ENCODE measurements at places on chromosomes 16 and 17.

DNA sequence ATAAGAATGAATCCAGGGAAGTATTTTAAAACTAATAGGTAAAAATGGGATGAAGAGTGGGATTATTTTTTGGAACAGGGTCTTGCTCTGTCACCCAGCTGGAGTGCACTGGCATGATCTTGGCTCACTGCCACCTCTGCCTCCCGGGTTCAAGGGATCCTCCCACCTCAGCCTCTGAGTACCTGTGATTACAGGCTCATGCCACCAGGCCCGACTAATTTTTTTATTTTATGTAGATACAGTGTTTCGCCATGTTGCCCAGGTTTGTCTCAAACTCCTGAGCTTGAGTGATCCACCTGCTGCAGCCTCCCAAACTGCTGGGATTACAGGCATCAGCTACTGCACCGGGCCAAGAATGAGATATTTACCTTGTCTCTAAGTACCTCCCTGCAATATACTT lies 22.1 kb downstream of the NSMCE1 start:
- DNase-seq = no peak

GRCh38 chr17:10741416-10742135 lies 11.8 kb upstream of the TMEM220 start:
- DNase-seq = no peak

- peak; percentile 94 for DNase-seq
Observed at GRCh38 chr17:40362696-40363110, 1.8 kb downstream of the GJD3 start.

- no peak for DNase-seq
Observed at GRCh38 chr16:76883076-76883475, 307.9 kb upstream of the MON1B start.

GRCh38 chr17:40433551-40434415 lies 9.5 kb upstream of the IGFBP4 start:
- DNase-seq = no peak

- DNase-seq = no peak
Observed at GRCh38 chr17:37327341-37328090, 48.3 kb upstream of the C17orf78 start.

DNA sequence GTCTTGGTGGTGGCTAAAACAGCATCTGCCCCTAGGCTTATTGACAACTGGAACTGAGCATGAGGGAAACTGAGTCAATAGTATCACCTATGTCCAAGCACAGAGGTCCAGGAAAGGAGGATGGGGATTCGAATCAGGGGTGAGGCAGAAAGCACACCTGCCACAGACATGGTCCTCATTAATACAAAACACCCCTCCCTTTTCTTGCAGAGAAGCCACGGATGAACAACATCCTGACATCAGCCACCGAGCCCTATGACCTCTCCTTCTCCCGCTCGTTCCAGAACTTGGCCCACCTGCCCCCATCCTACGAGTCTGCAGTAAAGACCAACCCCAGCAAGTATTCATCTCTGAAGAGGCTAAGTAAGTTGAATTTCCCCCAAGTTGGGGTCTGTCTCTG lies 42.7 kb upstream of the DNAH9 start:
- DNase-seq = no peak

- DNase-seq = no peak
Observed at GRCh38 chr16:84677849-84678248, 22.0 kb upstream of the USP10 start.

DNA sequence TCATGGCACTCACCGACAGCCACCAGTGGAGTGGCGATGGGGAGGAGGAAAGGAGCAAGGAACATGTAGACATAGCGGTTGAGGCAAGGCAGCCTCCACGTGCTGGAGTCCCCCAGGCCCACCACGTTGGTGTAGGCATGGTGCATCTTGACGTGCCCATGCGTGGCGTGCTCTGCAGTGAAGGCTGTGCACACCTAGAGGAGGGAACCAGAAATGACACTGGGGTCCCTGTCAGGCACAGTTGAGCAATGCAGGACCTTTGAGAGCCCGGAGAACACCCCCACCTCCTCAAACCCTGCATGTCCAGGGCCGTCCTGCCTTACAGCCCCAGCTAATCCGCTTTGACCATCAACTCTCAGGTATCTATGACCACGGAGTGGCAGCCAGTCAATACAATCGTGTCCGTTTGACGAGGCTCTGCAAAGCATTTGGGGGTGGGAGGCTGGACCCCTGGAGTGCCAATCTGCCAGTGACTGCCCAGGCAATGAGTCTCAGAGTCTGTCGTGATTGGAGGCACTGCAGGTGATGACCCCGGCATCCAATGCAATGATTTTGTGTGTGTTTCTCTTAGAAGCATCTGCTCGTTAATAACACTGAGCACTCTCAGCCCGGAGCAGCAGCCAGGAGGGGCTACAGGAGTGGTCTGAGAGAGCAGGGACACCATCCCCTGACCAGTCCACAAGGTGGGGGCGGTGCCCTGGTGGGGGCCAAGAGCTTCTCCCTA lies 9.9 kb upstream of the FDXR start:
- DNase-seq = no peak

- DNase-seq = no peak
Observed at GRCh38 chr16:35173295-35173694, 1713.9 kb downstream of the TP53TG3F start.
